Activated T-cell treated with anti-CD3 and anti-CD28 coated beads, Interleukin-2, amount 50 U/mL, for 24 hours (primary cell): ENCODE measurements at places on chromosomes 7 and 10.

DNA sequence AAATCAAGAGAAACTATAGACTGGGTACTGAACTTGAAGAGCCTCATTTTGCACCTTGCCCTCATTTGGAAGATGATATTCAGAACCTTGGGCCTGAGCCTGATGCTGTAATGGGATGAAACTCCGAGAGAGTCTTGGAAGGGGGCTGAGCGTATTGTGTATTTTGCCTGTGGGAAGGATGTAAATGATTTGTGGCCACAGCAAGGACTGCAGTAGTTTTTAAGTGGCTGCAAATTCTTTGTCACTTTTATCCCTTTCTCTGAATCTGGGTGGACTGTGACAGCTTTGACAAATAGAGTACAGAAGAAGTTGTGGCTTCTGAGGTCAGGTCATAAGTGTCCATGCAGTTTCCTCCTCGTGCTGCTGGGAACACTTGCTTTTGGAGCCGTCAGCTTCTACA is 221.2 kb downstream of the ADRA2A start:
- no peak for DNase-seq

DNA sequence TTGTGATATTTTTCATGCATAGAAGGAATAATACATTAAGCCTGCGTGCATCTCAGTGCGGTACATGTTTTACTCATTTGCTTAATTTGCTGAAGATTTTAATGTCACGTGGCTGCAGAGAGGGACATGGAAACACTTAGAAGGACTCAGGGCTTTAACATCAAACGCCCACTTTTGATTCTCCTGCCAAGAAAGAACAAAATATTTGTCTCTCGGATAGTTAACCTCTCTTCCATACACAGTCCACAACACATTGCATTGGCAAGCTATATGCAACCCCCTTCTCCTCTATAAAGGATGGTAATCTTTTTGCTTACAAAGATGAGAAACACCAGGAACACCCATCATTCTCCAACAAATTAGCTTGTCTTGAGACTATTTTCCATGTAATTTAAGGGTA is 148.0 kb upstream of the NRP1 start:
- DNase-seq, result no peak

DNA sequence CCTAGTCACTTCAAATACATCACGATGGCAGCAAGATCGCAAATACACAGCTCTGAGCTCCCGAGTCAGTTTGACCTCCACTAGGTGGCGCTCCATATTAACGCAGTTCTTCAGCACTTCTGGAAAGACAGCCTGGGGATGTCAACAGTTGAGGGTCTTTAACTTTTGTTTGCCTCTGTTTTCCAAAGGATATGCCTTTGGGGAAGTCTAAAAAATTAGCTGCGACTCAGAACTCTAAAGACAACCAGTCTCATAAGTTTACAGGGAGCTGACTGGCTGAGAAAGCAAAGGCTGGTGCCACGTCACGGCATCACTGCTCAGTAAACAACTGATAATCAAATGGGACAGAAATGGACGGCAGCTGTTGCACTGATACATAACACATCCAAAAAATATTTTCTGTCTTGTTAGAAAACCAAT is 458.8 kb downstream of the SORCS1 start:
- no peak for DNase-seq

- no peak for DNase-seq
Observed at GRCh38 chr10:49562893-49563292, 24.0 kb upstream of the ERCC6 start.

DNA sequence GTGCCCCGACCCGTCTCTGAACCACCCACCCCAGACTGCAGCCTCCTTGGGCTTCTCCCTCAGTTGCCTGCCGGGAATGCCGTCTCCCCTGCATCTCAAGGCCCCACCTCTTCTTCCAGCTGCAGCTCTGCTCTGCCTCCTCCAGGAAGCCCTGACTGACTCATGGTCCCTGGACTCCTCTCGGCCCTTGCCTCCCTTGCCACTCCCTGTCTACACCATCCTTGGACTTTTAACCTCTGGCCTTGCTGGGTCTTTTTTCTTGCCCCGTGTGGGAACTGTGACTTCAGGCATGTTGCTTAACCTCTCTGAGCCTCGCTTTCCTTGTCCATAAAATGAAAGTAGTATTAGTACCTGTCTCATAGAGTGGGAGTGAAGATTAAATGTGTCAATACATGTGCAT is 56.3 kb downstream of the C10orf105 start:
- DNase-seq, result no peak

- no peak for DNase-seq
Observed at GRCh38 chr7:139181404-139181803, 49.6 kb upstream of the UBN2 start.

DNA sequence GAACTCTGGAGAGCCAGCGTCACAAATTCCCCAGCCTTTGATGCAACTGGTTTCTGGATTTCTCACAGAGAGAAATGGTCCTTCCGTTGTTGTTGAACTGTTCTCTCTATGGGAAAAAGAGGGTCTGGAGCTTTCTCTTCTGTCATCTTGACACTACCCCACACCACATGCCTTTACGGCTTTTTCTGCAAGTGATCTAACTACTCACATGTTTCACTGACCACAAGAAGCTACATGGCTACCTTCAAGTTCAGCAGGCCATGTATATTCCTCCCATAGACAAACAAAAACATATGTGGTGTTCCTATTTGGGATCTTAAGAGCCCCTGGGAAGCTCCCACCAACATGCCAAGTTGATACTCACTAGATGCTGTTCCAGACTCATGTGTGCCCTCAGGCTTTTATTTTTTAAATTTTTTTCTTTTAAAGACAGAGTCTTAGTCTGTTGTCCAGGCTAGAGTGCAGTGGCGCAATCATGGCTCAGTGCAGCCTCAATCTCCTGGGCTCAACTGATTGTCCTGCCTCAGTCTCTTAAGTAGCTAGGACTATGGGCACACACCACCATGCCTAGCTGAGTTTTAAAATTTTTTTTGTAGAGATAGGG is 72.0 kb downstream of the RNF216 start:
- no peak for DNase-seq

- DNase-seq, result no peak
Observed at GRCh38 chr10:14244801-14245211, 85.9 kb downstream of the FRMD4A start.

- no peak for DNase-seq
Observed at GRCh38 chr10:19250546-19250945, 201.9 kb downstream of the MALRD1 start.

DNA sequence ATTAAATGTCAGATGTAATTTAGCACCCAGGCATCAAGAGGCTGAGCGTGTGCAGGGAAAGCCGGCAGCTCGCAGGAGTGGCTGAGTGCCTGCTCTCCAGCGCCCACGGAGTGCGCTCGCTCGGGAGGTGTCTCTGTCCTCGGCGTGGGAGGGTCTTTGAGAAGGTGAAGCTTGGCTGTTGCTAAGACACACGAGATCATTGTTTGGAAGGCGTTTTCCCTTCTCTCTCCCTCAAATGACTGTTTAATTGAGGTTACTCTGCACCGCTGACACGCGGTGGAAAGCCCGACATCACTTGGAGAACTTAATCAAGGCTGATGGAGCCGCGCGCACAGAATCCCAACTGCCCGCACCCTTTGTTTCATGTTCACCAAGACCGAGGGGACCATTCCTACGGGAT is 414.6 kb downstream of the DNAJB6 start:
- DNase-seq, result no peak

GRCh38 chr10:127869329-127869728 is 23.4 kb downstream of the CLRN3 start:
- DNase-seq, result no peak

DNA sequence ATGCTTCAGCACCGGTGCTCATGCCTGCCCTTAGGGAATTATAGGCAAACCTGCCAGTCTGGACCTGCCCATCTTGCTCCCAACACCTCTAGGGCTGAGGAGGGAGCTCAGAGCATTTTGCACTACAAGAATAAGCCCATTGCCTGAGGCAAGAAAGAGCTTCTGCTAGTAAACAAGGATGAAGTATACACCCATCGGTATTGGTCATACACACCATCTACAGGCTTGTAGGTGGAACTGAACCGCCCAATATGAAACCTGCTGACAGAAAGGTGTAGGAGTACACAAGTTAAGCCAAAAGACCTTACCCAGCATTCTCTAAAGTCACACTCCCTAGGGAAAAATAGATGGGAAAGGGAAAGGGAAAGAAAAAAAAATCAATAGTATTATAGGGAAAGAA is 957.0 kb upstream of the LRRTM3 start:
- DNase-seq, result no peak

GRCh38 chr7:7102906-7103305 is 79.4 kb upstream of the C1GALT1 start:
- no peak for DNase-seq

DNA sequence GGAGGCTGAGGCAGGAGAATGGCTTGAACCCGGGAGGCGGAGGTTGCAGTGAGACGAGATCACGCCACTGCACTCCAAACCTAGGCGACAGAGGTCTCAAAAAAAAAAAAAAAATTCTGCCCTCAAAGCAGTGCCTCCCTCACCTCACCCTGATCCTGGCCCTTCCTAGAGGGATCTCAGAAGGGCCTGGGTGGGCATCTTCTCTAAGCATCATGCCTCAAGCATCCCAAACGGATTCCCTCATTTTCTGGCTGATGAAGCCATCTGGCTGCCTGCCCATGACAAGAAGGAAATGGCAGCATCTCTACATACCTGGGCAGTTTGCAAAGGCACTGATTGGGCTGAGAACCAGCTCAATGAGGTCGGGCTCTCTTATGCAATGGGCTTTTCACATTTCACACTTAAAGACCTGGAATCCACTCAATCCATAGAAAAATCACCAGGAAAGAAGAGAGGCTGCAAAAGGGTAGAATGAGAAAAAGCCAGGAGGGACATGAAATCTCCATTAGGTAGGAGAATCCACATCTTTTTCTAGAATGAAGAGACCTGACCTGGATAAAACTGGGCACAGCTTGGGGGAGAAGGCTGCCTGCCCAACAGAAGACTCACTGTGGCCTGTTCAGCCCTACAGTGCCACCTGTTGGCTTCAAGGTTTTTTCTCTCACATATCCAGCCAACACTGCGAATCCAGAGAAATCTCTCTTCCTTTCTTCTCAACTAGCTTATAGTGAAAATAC is 48.1 kb downstream of the PDLIM1 start:
- DNase-seq, result no peak

DNA sequence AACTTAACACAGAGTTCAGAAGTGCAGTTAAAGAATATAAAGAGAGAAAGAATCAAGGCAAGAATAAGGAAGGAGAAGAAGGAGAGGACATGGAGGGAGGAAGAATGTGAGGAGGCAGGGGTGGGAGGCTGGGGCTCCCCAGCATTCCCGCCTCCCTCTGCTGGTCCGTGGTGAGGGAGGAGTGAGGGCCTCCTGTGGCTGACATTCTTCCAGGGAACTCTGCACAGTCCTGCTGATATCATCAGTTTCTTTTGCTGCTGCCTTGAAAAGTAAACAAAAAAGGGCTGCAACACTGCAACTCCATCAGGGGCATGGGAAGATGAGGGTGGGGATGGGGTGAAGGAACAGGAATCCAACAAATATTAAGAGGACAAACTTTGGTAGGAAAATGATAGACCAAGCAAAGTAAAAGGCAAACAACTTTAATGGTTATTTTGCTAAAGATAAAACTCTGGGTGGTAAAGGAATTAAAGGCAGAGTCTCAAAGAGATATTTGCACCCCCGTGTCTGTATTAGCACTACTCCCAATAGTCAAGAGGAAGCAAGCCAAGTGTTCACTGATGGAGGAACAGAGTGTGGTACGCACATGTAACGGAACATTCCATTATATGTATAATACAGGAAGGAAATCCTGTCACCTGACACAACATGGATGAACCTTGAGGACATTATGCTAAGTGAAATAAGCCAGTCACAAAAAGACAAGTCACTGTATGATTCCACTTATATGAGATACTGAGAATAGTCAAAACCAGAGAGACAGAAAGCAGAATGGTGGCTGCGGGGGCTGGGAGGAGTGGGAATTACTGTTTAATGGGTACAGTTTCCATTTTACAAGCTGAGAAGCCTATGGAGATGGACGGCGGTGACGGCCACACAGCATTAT is 8.0 kb upstream of the SPOCK2 start:
- DNase-seq, result no peak

GRCh38 chr10:91349381-91349780 is 60.8 kb upstream of the HECTD2 start:
- no peak for DNase-seq

GRCh38 chr7:139106959-139107358 is 2.6 kb downstream of the ZC3HAV1 start:
- no peak for DNase-seq

DNA sequence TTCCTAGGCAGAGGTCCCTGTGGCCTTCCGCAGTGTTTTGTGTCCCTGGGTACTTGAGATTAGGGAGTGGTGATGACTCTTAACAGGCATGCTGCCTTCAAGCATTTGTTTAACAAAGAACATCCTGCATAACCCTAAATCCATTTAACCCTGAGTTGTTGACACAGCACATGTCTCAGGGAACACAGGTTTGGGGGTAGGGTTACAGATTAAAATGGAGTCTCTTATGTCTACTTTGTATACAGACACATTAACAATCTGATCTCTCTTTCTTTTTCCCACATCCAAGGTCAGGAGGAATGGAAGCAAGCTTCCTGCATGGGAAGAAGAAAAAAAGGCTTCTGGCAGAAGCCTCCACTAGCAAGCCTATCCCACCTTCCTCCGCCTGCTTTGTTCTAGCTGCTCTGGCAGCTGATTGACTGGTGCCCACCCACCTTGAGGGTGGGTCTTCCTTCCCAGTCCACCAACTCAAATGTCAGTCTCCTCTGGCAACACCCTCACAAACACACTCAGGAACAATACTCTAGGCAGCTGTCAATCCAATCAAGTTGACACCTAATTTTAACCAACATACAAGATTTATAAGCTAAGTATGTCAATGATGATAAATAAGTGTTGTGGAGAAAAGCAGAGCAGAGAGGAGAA is 176.5 kb upstream of the CCZ1B start:
- no peak for DNase-seq

DNA sequence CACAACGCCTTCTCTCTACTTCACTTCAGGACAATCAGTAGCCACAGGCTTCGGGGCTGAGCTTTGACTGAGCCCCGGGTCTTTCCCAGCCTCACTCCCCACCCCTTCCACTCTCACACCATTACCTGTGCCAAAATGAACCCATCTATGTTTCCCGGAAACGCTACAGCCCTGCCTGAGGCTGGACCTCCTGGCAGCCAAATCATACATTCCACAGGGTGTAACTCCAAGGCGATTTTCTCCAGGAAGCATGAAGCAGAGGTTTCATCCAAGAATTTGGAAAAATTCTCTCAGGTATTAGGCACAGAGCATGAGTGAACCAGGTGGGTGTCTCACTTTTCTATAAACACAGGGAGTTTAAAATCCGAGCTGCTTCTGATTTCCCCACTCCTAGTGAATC is 286.3 kb downstream of the TNS3 start:
- DNase-seq, result no peak

GRCh38 chr10:77801474-77802161 is 124.9 kb downstream of the DLG5 start:
- peak; percentile 53 for DNase-seq

- no peak for DNase-seq
Observed at GRCh38 chr10:68959695-68960527, 3.9 kb downstream of the DDX21 start.

- DNase-seq, result no peak
Observed at GRCh38 chr10:114095559-114096337, 52.1 kb downstream of the ADRB1 start.

DNA sequence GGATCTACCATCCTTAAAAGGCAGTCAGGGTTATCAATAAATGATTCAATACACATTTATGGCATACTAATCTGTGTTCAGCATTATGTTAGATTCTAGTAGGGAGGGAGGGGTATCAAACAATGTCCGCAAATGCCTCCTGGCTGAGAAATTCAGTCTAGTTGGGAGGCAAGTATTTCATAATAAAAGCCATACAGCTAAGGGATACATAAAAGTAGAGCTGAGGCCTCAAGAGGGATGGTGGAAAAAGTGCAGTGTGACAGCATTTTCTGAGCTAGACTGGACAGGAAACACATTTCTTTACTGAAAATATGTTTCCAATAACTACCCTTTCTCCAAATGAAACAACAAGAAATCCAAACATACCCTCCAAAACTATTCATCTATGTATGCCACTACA is 152.8 kb upstream of the LRRN3 start:
- DNase-seq, result no peak
